Activated naive CD8-positive, alpha-beta T cell treated with anti-CD3 and anti-CD28 coated beads for 36 hours (primary cell): ENCODE measurements at places on chromosomes 13 and 19.

- no peak for DNase-seq
Measured at GRCh38 chr13:36612230-36612629, 61.6 kb upstream of the SERTM1 start.

- DNase-seq, result peak; percentile 69
Measured at GRCh38 chr19:7658219-7658686, 10.6 kb upstream of the RETN start.

DNA sequence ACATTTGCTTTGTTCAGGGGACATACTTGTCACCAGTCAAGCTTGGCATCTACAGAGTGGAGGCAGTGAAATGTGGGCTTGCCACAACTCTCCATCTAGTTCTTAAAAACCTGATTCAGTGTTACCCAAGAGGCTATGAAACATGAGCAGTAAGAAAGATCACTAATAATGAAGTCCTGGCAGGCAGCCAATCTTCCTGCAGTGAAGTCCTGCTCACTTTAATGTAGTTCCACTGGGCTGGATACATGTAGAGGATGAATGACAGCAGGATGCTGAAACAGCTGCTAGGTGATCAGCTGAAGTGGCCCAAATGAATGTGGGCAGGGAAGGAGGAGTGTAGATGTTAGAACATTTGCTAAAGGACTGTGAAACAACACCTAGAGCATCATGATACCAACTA is 1213.1 kb downstream of the OLFM4 start:
- no peak for DNase-seq

- no peak for DNase-seq
Measured at GRCh38 chr13:45332036-45332830, 8.8 kb downstream of the TPT1 start.

GRCh38 chr19:48718711-48719231 is 754 bp downstream of the MAMSTR start:
- no peak for DNase-seq

- no peak for DNase-seq
Measured at GRCh38 chr19:56732976-56733375, 61.4 kb upstream of the ZNF835 start.

GRCh38 chr13:85166891-85167290 is 632.3 kb downstream of the SLITRK6 start:
- no peak for DNase-seq

- no peak for DNase-seq
Measured at GRCh38 chr13:24148414-24149235, 11.9 kb upstream of the SPATA13 start.

GRCh38 chr13:42380420-42381164 is 108.6 kb downstream of the AKAP11 start:
- DNase-seq, result no peak

DNA sequence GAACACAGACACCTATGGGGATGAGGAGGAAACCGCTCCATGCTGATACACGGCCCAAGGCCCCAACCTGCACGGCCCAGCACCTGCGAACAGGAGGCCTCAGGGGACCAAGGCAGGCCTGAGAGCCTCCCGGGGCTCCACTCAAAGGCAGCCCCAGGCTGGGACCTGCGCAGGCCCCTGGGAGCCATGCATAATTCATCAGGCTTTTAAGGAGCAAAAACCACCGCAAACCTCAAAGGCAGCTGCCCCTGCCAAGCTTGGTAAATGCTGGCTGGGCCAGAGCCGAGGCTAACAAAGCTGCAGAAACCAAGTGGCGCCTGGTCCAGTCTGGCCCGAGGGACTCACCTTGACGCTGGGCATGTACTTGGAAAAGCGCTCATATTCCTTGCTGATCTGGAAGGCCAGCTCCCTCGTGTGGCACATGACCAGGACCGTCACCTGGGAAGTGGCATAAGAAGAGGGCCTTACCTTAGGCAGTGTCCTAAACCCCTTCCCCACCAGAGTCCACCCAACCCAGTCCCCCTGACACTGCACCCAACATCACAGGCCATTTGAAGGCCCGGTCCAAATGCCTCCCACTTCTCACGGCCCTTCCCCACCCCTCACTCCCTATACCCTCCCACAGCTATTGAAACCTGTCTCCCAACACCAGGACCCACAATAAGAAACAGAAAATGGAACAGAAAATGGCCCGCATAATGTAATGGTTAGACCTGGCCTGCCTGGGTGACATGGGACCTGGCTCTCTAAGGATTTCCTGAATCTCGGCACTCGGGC is 7.8 kb downstream of the DDX39A start:
- no peak for DNase-seq

DNA sequence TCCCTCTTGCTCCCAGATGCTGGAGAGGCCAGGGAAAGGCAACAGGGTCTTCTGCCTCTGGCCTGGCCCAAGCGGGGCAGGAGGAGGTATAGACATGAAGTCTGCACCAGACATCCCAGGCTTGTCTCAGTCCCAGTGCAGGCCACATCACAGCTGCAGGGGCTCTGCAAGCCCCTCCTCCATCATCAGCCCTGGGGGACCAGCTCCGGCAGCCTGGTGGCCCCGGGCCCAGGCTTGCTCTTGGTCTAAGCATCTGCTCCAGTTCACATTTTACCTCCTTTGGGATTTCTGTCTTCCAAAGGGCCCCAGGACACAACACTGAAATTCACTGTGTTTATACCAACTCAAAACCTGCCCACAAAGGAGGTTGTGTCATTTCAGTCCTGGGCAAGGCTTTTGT is 359.4 kb downstream of the ZNF536 start:
- no peak for DNase-seq

GRCh38 chr13:30496147-30496546 is 30.4 kb upstream of the HMGB1 start:
- no peak for DNase-seq
